ENCODE measurements at places on chromosomes 5 and 9. TPM values are rescaled to one million over a fixed set of nuclear protein-coding genes. Genes with fewer than 3 reads are reported as not detected.

The CBY3 gene
- not detected for total RNA-seq

The FBLL1 gene
- 0.19 TPM for total RNA-seq

The SEC61B gene
- 320 TPM for total RNA-seq

The ACTBL2 gene
- total RNA-seq, result not detected

The ZNF483 gene
- total RNA-seq, result 0.54 TPM

The RPL12 gene
- 2,695 TPM for total RNA-seq

The GADD45G gene
- 0.42 TPM for total RNA-seq

The ARID3C gene
- not detected for total RNA-seq

The SLC27A6 gene
- total RNA-seq, result not detected

The PCDHB16 gene
- 0.05 TPM for total RNA-seq

The TMEM171 gene
- total RNA-seq, result 6.3 TPM

The PRELID1 gene
- 304 TPM for total RNA-seq

The MVB12B gene
- total RNA-seq, result 5.8 TPM

The SVEP1 gene
- total RNA-seq, result 1.8 TPM

The AJM1 gene
- total RNA-seq, result 4.7 TPM

The SURF2 gene
- 45.8 TPM for total RNA-seq

The SMIM33 gene
- not detected for total RNA-seq

The MAMDC2 gene
- total RNA-seq, result 0.23 TPM

The GKAP1 gene
- total RNA-seq, result 4.3 TPM

The LIFR gene
- total RNA-seq, result 4.3 TPM

The MIGA2 gene
- total RNA-seq, result 13.3 TPM

The NRG2 gene
- 1.6 TPM for total RNA-seq

The SLCO6A1 gene
- not detected for total RNA-seq

The BTNL8 gene
- total RNA-seq, result not detected

The TAF1L gene
- total RNA-seq, result not detected

The FOXD1 gene
- total RNA-seq, result 19.3 TPM

The CDX1 gene
- not detected for total RNA-seq

The CACNA1B gene
- total RNA-seq, result 0.05 TPM

The TMEM174 gene
- total RNA-seq, result not detected

The SETD9 gene
- total RNA-seq, result 6.1 TPM

The PCDHGC5 gene
- 0.06 TPM for total RNA-seq

The PFN3 gene
- total RNA-seq, result not detected

The GZMA gene
- total RNA-seq, result not detected

The UGT3A2 gene
- not detected for total RNA-seq

Measured in A549 treated with GW870086 at 1 μM for 4 hours (cell line).